ENCODE measurements at places on chromosomes 6 and 20. TPM values are rescaled to one million over a fixed set of nuclear protein-coding genes. Genes with fewer than 3 reads are reported as not detected.

DNA sequence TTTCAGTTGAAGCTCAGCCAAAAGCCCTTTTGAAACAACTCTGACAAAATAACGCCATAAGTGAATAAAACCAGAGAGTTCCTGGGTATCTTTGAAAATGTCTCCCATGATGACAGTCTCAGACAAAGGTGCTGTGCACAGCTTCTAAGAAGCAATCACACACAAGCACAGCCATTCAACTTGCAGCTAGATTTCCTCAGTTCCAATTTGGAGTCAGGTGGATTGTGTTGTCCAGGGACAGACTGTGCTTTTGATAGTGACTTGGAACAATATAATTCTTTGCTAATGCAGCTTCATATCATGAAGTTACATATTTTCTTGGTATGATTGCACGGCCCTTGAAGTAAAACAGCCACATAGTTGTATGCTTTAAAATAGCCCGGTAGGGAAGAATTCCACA is 105.6 kb downstream of the FARS2 start:
- no peak overlapping the region for H3K4me3 ChIP-seq
- no peak overlapping the region for H3K27ac ChIP-seq
- peaks cover 14% of the 10 kb centered on the region for H3K4me1 ChIP-seq
- no peaks in the 10 kb centered on the region for H3K27me3 ChIP-seq

DNA sequence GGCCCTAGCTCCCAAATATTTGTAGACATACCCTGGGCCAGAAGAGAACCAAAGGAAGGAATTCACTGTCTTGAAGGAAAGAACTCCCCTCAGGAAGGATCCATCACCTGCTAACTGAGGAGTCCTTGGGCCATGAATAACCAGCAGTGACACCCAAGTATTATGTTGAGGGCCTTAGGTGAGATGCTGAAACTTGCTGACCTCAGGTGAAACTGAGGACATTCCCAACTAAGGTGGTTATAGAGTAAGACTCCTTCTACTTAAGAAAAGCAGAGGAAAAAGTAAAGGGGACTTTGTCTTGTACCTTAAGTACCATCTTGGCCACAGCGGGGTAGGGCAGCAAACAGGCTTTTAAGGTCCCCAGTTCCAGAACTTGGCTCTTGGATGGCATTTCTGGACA is 491.7 kb downstream of the C6orf118 start:
- H3K4me1 ChIP-seq, result no peaks in the 10 kb centered on the region
- H3K4me3 ChIP-seq, result no peak overlapping the region
- no peak for DNase-seq
- no peak overlapping the region for H3K27ac ChIP-seq

Gene BHLHE23
- not detected for total RNA-seq

Gene TP53RK
- total RNA-seq, result 19.2 TPM

Gene DEFB132
- not detected for total RNA-seq

Data from Calu3 (cell line).